ENCODE measurements at places on chromosomes 4 and X.

- H3K27ac ChIP-seq, result no peak overlapping the region
- no peak for DNase-seq
- no peaks in the 10 kb centered on the region for H3K27me3 ChIP-seq
- H3K4me3 ChIP-seq, result no peak overlapping the region
- no peaks in the 10 kb centered on the region for H3K36me3 ChIP-seq
Measured at GRCh38 chr4:90689739-90690138, 562.5 kb downstream of the CCSER1 start.

GRCh38 chr4:111435986-111436744 lies 709.1 kb upstream of the FAM241A start:
- no peaks in the 10 kb centered on the region for H3K27me3 ChIP-seq
- no peaks in the 10 kb centered on the region for H3K4me1 ChIP-seq
- H3K4me3 ChIP-seq, result no peak overlapping the region

DNA sequence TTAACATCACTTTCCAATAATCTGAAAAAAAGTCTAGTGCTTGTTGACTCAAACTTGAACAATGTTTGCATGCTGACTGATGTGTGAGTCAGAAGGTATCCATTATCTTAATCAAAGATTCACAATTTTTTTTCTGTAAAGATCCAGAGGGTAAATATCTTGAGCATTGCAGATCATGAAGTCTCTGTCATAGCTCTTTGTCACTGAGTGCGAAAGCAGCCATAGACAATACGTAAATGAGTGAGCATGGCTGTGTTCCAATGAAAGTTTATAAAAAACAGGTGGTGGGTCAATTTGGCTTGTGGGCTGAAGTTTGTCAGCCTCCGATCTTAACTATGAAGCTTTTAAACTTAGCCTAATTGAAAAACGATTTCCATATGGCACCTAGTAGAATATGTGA lies 37.7 kb downstream of the NHS start:
- no peaks in the 10 kb centered on the region for H3K36me3 ChIP-seq
- no peak for DNase-seq
- H3K4me1 ChIP-seq, result peaks cover 4% of the 10 kb centered on the region
- no peak overlapping the region for H3K27ac ChIP-seq
- peaks cover 4% of the 10 kb centered on the region for H3K27me3 ChIP-seq

GRCh38 chr4:57971261-57971660 lies 861.1 kb upstream of the IGFBP7 start:
- no peak overlapping the region for H3K4me3 ChIP-seq
- DNase-seq, result no peak
- H3K27me3 ChIP-seq, result no peaks in the 10 kb centered on the region
- no peaks in the 10 kb centered on the region for H3K36me3 ChIP-seq
- H3K4me1 ChIP-seq, result no peaks in the 10 kb centered on the region
